ENCODE measurements at places on chromosomes 11 and 22.

DNA sequence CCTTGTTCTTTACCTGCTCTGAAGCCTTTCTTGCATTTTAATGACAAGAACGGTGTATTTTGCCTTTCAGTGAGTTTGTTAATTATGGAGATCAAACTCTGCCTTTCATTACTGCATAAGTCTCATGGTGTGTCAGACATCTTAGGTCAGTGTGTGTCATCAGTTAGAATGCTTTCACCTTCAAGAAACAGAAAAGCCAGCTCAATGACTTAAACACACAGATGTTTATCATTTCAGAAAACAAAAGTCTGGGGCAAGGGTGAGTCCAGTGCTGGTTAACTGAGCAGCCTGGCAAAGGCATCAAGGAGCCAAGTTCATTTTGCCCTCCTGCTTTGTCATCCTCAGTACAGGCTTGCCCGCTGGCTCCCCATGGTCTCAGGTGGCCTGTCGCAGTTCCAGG is 54.5 kb downstream of the PACS1 start:
- no peak for DNase-seq

DNA sequence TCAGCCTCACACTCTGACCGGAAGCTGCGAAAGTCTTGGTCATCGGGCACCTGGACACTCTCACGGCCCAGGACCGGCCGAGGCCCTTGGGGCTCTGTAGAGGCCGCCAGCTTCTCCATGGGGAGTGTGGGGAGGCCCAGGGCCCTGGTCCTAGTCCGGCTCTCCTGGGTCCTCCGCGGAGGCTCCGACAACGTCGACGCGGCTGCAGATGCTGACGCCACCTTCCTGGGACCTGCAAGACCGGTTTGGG is 12.9 kb downstream of the STARD10 start:
- no peak for DNase-seq

- no peak for DNase-seq
These were observed 232.5 kb downstream of the RAB38 start for GRCh38 chr11:87942786-87943185.

DNA sequence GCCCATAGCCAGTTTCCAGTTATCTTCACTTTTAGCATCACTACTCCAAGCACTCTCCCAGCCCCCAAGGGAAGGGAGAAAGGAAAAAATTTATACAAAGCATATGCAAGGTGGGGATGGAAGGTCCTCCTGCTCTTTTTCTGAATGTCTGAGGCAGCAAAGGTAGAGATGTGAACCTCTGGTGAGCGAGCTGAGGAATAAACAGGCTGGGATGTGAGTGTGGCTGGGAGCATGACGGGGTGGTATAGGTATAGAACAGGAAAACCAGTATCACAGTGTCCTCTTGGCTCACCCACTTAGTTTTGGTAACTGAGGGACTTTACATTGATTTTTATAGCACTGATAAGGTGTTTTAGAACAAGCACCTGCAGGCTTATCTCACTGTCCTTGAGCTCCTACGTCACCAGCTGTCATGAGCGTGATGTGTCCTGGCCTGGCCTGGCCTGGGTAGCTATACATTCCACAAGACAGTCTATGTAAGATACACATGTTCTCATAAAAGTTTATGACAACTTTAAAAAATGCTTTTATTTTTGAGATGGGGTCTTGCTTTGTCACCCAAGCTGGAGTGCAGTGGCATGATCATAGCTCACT is 10.3 kb upstream of the POLD3 start:
- DNase-seq = no peak

- no peak for DNase-seq
These were observed 9.5 kb downstream of the TTC28 start for GRCh38 chr22:28670161-28670560.

- no peak for DNase-seq
These were observed 425.8 kb downstream of the SOX6 start for GRCh38 chr11:15930442-15931025.

DNA sequence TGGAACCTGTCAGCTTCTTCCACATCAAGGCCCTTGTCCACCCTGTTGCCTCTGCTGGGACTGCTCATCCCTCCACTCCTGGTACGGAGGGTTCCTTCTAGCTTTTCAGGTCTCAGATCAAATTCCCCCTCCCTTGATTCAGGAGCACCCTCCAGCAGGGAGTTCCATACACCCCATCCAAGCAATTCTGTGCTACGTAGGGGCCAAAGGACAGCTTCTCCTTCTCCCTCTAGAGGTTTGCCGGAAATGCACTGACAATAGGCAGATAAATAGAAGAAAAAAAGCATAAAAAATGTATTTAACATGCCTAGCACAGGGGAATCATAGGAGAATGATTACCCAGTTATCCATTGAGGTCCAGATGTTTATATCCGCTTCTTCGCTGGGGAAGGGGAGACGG is 3.3 kb upstream of the CARD10 start:
- DNase-seq = no peak

GRCh38 chr11:94059065-94059464 is 37.9 kb downstream of the HEPHL1 start:
- DNase-seq = no peak

GRCh38 chr11:72229336-72229924 is 4.9 kb downstream of the INPPL1 start:
- DNase-seq = no peak

DNA sequence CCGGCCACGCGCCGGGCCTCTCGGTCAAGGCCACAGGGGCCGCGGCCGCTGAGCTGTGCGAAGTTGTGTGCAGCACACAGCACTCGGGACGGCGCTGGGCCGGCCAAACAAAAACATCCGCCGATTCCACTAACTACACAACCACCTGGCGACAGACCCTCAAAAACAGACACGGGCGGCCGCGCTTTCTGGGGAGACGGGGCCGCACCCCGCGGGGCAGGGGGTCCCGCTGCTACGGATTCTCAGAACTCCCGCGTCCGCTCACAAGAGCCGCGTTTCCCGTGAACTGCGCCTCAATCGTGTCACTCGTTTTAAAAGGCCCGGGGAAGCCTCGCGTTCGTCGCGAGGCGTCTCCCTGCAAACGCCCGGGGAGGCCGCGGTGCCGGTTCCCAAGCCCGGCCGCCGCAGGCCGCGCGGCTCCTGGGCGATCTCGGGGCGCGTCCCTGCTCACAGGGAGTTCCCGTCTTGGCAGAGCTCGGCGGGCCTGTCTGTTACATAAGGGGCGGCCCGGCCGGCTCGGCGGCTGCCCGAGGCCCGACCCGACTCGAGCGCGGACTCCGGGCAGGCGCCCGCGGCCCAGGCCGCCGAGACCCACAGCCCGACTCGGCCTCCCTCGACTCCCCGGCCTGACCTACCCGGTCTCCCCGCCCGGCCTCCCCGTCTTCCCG is 936 bp downstream of the BRD1 start:
- no peak for DNase-seq

DNA sequence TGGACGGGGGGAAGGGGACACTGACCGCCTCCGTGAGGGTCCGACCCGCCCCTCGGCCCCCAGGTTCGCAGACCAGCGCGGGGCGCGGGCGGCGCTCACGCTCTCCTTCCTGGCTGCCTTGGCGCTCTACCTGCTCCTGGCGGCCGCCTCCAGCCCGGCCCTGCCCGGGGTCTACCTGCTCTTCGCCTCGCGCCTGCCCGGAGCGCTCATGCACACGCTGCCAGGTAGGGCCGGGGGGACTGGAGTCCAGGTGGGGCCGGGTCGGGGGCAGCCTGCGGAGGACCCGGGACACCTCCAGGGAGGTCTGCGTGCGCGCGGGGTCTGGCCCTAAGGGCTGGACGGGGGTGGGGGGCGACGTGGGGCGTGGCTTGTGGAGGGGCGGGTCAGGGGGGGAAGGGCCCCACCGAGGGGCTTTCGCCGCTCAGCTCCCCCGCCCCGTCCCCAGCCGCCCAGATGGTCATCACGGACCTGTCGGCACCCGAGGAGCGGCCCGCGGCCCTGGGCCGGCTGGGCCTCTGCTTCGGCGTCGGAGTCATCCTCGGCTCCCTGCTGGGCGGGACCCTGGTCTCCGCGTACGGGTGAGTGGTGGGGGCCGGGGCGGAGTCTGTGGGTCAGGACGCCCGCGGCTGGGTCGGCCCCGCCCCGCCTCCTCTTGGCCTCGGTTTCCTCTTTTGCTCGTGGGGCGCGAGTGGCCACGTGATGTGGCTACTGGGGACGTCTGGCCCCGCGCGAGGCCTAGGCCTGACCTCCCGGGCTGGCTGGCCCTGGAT is 19.9 kb downstream of the PHLDA2 start:
- no peak for DNase-seq

DNA sequence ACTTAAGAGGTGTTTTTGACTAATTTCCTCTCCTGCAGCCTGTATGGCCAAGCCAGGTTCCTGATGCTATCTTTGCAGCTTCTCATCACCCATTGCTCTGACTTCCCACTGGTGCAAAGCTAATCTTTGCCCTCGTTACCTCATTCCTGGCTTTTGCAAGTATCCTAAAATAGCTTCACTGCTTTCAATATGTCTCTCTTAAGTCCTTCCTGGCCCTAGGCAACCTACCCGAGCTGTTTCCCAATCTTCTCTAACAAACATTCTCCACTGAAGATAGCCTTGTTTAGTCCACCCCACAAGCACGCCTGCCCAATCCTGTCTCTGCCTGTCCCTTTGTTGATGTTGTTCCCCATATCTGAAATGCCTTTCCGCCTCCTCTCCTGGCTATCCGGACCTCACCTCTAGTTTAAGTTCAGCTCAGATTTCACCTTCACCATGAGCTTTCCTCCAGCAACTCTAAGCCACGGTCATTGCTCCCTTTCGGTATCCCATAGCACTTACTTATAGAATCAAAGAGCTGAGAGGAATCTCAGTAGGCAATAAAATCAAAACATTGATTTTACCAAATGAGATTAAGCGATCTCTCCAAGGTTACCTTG is 30.1 kb upstream of the CECR2 start:
- DNase-seq = no peak

GRCh38 chr11:15920856-15921629 is 435.3 kb downstream of the SOX6 start:
- no peak for DNase-seq

DNA sequence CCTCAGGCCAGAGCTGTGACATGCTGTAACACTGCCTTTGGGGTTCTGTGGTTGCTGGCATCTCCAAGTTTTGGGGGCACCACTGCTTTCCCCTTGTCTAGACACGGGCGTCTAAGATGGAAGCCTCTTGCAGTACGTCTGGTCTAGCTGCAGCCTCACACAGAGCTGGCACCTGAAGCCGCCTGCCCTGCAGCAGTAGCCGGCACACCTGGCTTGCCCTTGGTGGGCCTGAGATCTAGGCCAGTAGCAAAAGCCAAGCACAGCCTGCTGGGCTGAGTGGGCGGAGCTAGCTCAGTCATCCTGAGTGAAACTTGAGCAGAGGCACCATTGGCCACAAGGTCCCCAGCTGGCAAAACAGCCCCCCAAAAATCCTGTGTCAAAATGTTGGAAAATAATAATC is 154.2 kb downstream of the DLG2 start:
- no peak for DNase-seq

DNA sequence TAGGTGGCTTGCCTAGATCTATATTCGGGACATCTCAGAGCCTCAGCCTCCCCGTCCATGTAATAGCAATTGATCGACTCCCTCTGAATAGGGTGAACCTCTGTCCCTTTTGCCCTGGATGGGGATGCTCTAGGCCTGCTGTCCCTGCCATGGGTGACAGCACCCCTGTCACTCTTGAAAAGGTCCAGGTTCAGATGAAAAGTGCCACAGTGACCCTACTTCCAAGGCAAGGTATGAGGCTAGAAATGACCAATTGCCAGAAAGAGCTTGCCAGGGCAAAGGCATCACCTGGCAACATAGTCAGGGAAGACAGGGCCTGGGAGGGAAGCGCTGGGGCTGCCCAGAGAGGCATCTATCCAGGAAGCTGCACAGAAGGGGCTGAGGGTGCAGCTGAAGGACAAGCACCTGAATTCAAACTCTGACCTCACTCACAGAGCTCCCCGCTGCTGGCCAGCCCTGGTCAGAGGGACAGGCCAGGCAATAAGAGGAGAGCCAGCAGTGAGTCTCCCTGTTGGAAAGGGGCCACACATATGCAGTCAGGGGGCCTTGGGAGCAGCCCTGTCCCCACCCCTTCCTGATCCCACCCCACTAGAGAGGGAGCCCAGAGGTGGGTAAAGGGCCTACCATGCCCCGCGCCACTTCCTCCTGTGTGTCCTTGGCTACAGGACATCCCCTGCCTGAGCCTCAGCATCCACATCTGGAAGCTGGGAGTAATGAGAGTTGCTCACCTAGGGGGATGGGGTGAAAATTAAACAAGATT is 9.0 kb upstream of the APOBEC3A start:
- no peak for DNase-seq

GRCh38 chr11:130003717-130004001 is 1.0 kb upstream of the PRDM10 start:
- DNase-seq = no peak

DNA sequence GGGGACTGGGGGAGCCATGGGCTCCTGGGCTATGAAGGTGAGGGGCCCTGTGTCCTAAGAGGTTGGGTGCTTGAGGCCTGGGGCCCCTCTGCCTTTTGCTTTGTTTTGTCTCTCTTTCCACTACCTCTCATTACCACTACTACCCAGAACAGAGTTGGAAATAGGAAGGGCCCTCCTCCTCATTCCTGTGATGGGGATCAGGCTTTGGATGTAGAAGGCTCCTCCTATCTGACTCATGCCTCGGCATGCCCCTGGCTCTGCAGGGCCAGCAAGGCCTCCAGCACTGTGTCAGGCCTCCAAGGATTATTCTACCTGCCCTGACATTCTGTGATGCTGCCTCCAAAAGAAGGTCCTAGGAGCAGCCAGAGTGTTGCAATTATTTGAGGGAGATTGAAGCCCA is 766 bp downstream of the IZUMO1R start:
- DNase-seq = no peak

DNA sequence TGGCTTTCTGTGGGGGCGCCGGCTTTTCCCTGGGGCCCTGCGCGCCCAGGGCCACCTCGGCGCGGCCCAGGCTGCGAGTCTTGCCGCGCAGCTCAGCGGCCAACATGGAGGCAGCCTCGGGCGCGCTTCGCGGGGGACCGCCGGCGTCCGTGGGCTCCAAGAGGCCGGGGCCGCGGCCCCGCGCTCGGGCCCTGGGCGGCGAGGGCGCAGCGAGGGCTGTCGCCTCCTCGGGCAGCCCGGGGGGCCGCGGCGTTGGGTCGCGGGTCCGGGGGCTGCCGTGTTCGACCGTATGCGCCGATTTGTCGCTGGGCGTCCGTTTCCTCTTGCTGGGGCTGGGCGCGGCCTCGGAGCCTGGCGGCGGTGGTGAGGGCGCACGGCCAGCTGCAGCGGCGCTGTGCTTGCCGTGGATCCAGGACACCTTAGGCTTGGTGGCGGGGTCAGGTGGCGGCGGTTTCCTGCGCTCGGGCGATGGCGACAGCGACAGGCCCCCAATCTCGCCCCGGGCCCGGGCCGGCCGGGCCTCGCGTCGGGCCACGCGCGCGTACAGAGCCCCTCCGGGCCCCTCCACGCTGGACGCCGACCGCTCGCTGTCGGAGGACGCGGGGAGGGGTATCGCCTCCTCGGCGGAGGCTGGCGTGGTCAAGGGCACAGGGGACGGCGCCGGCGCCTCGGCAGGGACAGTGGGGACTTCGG is 11.9 kb downstream of the SCARF2 start:
- DNase-seq = no peak

- no peak for DNase-seq
These were observed 38.2 kb downstream of the SYTL2 start for GRCh38 chr11:85772695-85773094.

GRCh38 chr22:31084811-31085492 is 3.8 kb downstream of the SMTN start:
- DNase-seq = peak; percentile 82

Measured in activated CD8-positive, alpha-beta memory T cell treated with anti-CD3 and anti-CD28 coated beads for 1 hour (primary cell).